GM23248 (cell line): ENCODE measurements at places on chromosomes 7 and 10.

GRCh38 chr10:117663750-117664149, 121.2 kb downstream of the EMX2 start:
- DNase-seq: peak; percentile 97

- no peak for DNase-seq
Observed at GRCh38 chr10:5862360-5862961, 27.2 kb downstream of the ANKRD16 start.

DNA sequence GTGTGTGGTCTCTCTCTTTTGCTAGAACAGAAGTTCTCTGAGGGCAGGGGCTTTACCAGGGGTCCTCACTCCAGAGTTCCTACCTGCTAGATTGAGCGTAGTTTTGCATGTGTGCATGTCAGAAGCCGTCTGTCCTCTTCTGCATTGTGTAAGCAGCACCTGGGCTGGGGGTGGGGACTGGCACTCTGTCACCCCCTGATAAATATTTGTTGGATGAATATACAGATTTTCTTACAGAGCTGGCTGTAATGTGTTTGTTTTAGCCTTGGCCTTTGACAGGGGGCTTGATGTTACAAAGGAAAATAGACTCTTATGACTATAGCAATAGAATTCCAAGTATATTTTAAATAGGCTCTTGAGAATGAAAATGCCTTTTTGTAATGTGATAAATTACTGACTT, 46.6 kb downstream of the WDR37 start:
- DNase-seq: peak; percentile 8

GRCh38 chr7:17558135-17558534, 259.7 kb downstream of the AHR start:
- peak; percentile 35 for DNase-seq

DNA sequence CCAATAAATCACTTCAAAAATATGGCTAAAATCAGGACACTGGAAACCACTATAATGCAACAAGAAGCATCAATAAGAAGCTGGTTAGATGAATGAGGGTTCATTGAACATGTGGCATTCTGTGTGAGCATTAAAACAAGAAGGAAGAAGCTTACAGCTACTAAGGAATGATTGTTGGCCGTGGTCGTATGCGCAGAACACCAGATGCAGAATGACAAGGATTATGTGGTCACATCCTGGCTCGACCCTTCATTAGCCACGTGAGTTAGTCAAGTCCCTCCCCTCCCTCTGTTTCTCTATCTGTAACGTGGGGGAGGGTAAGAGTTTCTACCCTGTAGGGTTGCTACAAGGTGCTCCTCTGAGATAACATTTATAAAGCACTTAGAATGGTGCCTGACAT, 174.3 kb downstream of the ADAM12 start:
- no peak for DNase-seq

DNA sequence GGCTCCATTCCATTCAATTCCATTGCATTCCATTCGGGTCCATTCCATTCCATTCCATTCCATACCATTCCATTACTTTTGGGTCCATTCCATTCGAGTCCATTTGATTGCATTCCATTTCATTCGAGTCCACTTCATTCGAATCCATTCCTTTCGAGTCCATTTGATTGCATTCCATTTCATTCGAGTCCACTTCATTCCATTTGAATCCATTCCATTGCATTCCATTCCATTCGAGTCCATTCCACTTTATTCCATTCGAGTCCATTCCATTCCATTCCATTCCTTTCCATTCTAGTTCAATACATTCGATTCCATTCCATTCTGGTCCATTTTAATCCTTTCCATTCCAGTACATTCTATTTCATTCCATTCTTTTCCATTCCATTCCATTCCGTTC, 334.0 kb downstream of the ZNF33B start:
- no peak for DNase-seq

- no peak for DNase-seq
Observed at GRCh38 chr7:37394158-37394557, 54.5 kb downstream of the ELMO1 start.

DNA sequence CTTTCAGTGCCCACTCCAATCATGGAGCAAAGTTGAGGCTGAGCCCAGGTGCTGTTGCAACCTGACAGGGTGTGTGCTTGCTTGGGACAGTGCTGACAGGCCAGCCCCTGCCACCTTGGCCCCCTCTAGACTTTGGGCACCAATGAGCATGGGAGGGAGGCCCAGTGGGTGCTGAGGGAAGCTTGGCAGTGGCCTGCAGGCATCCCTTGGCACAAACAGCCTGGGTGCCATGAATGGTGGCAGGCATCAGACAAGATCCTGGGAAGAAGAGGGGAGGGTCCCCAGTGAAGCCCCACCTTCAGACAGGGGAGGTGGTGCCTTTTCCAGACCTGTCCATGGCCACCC, 214.0 kb downstream of the GPR158 start:
- no peak for DNase-seq

DNA sequence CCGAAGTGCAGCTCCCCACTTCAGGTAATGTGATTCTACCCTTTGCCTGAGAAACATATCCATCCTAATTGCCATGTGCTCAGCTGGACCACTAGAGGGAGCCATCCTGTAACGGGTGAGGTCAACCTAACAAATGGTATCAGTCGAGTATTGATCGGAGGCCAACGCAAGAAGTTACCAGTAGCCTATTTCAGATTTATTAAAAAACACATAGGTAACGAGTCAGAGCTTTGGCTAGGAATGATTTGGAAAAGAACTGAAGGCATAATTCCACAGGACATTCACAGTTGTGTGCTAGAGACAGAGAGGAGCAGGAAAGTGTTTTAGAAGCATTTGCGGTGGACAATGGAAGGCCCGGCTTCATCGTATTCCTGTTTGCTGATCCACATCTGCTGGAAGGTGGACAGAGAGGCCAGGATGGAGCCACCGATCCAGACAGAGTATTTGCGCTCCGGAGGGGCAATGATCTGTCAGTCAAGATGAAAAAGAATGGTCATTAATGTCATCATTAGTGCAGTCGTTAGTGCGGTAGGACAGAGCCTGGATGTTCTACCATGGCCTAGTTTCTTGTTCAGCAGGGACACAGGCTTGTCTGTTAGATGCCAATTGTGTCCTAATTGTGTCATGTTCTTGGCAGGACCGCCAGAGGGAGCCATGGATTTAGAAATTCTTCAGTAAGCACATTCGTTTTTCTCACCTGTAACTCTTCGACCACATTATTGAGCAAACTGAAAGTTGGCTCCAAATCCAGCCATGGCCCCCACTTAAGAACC, 17.5 kb downstream of the ACTA2 start:
- peak; percentile 82 for DNase-seq

GRCh38 chr7:108067844-108068243, 62.3 kb downstream of the LAMB4 start:
- no peak for DNase-seq

GRCh38 chr7:65892835-65893234, 20.0 kb downstream of the VKORC1L1 start:
- DNase-seq: no peak

DNA sequence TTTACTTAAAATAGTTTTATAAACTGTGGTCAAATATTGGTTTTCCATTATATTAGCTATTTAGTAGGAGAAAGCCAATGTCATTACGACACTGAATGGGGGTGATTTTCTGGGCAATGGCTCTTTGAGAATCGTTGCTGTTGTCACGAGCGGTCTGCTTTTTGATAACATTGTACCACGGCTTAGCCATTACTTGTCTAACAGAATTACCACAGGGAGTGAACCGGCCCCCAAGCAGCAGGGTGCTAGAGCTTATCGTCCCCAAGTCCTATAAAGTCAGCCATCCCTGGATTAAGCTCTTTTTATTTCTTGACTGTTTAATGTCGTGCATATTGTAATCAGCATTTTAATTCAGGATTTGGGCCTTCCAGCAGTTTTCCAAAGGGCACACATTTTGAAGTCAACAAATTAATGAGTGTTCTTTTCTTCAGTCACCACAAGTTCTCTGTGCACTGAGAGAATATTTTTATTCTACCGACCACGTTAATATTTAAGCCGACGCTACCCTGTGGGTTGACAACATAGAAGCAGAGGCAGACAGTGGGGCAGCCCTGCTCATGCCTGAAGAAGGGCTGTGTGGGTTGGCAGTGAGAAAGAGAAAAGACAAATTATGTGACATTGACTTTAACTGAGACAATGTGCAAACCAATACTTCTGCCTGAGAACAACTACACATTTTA, 125.8 kb downstream of the ICA1 start:
- no peak for DNase-seq

DNA sequence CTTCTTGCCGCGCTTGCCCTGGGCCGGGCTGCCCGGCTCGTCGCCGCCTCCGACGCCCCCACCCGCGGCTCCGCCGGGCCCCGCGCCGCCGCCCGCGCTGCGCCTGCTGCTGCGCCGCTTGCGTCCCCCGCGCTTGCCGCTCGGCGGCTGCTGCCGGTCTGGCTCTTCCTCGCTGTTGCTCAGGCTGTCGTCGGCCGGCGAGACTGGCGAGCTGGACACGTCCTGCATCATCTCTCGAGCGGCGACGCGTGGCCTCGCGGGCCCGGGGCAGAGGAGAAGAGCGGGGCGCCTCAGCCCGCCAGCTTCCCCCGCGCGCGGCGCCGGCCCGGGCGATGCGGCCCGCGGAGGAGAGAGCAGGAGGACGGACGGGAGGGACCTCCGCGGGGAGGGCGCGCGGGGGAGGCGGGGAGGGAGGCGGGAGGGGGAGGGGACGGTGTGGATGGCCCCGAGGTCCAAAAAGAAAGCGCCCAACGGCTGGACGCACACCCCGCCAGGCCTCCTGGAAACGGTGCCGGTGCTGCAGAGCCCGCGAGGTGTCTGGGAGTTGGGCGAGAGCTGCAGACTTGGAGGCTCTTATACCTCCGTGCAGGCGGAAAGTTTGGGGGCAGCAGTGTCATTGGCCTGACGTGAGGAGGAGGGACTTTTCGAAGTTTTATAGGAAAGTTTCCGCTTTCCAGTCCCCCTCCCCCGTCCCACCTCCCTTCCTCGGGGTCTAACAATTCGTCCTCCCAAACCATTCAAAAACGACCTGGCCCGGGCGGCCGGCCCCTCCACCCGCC, at the start of gene TWIST1:
Gene TWIST1, minus strand, starts transcription at position 546 of the 779 bp plus-strand sequence. Its CDS starts 315 bp downstream, at position 231.
- DNase-seq: peak; percentile 98
